ENCODE measurements at places on chromosomes 5 and 9.

- DNase-seq = no peak
These were observed 1.5 kb upstream of the SHC3 start for GRCh38 chr9:89179895-89180734.

GRCh38 chr5:103019804-103020203 is 100.1 kb downstream of the GIN1 start:
- no peak for DNase-seq

DNA sequence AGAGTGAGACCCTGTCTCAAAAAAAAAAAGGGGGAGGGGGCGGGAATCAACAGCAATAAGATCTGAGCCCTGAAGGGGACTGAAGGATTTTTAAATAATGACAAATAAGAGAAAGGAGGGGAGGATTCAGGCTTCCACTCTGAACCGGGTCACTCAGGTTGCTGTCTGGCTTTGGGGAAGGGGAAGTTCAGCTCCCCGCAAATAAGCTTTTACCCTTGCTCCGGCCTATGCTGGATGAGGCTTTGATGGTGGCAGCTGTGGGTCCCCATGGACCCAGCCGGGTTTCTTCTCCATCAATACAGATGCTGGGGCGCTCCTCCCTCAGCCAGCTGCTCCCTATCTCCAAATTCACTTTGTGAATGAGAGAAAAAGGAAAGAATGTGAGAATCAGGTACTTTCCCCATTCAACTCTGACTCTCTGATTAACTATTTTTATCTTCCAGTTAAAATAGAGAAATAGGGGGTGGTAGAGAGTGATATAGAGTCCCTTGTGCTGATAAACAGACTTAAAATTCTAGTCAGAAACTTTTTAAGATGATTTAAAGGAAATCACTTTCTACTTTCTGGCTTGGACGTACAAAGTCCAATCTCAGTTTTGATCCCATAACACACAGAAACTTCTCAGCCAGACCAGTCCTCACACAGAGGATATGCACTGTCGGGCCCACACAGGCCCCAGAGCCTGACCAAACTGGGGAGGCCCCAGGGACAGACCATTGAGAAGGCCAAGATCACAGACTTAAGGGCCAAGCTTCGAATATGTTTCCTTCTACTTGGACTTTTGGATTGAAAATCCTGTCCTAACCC is 39.6 kb downstream of the C5orf15 start:
- no peak for DNase-seq

DNA sequence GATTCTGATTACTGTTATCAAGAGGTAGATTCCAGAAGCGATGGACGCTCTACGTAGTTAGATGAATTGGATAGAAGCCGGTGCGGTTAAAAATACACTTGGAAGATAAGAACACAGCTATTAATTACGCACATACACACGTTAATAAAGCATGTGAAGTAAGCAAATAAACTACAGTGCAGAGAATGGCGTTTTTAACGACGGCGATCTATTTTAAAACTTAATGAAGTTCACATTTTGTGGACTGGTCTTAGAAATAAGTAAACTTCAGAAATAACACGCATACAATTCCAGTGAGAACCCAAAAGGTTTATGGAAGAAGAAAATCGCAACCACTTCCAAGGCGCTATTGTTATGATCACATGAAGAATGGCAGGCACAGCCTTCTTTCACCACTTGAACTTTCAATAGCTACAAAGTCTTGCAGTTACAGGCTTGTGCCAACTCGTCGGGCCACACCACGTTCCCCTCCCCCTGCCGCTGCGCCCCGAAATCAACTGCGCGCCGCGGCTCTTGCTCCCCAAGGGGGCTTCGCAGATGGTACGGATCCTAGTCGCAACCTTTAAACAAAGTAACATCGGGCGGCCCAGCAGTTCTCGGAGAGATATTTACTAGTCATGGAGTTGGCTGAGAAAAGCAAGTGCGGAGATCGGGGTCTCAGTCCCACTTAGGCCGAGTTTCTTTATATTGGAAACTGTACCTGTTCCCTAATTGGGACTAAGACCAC is 866 bp upstream of the SEMA6A start:
- no peak for DNase-seq

- DNase-seq = no peak
These were observed 100.9 kb downstream of the EBF1 start for GRCh38 chr5:158998793-158999325.

DNA sequence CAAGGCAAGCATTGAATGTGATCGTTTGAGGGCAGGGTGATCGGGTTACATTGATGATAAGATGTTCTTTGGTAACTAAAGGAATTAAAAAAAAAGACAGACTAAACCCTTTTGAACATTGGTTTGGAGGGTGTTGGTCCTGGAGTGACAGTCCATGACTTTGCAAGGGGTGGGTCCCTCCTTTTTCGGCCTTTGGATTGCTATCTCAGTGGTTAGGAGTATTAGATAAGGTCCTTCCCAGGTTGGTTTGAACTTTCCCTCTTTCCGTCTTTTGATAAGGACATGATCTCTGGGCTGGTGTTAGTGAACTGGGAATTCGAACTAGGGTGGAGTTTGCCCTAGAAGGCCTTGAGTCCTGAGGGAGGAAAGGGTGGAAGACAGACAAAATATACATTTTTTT is 5.4 kb upstream of the ABO start:
- DNase-seq = no peak
